RPMI7951 (cell line): ENCODE measurements at places on chromosomes 11 and 22.

DNA sequence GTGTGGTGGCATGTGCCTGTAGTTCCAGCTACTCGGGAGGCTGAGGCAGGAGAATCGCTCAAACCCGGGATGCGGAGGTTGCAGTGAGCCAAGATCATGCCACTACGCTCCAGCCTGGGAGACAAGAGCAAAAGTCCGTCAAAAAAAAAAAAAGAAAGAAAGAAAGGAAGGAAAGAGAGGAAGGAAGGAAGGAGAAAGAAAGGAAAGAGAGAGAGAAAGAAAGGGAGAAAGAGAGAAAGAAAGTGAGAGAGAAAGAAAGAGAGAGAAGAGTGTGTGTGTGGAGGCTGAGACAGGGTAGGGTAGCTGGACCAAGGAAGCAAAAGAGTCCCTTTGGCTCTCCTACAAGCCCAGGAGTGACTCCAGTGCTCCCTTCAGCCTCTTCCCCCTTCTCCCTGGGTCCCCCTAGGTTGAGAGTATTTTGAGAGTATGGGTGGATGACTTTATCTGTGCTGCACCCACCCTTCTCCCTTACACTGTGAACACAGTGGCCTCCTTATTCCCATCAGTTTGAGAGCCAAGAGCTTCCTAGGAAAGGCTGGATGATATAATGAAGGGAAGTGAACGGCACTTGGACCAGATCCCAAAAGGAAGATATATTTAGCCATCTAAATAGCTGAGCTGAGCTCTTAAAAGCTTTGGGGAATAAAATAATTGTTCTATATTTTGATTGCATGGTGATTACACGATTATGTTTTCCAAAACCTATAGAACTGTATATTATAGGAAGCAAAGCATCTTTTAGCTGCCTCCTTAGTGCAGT lies 9.5 kb upstream of the DENND5A start:
- no peak for DNase-seq

- no peak for DNase-seq
Observed at GRCh38 chr11:57900320-57900719, 123.4 kb upstream of the OR9Q1 start.

GRCh38 chr11:116865696-116866095 lies 28.3 kb upstream of the APOA1 start:
- no peak for DNase-seq

DNA sequence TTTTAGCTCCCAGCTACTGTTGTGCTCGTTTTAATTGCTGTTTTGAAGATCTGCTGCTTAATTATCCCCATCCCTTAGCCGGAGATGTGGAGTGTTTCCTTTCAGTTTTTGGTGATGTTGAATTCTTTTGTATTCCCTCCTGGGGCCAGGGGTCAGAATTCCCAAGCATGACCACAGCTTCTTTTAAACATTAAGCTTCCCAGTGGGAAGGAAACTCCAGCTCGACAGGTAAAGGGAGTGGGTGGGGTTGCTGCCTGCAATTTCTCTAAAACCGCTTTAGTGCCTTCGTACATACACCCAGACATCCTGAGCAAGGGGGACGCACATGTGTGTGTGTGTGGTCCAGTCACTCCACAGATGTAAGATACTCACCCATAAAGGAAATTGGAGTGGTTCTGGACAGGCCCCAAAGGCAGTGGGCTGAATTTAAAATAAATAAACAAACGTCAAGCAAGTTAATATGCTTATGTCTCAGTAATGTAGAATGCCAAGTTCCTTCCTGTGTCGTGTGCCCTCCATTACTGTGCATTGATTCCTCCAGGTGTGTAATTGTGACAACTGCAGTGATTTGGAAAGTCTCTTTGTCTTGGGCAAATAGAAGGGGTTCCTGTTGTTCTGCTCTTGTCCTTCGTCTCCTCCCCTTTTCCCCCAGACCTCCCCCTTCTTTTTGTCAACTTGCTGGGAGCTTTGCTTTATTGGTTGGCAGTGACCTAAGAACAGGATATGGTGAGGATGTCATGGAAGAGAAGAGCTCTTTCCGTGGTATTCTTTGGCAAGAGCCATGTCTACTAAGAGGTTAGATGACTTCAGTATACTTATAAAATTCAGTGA lies 19.2 kb upstream of the ADSL start:
- no peak for DNase-seq

GRCh38 chr11:16744128-16744725 lies 5.8 kb downstream of the C11orf58 start:
- DNase-seq, result no peak

GRCh38 chr11:92702805-92703448 lies 266.5 kb upstream of the MTNR1B start:
- DNase-seq, result peak; percentile 21
